GM03348 (cell line): ENCODE measurements at places on chromosomes 2 and 18.

DNA sequence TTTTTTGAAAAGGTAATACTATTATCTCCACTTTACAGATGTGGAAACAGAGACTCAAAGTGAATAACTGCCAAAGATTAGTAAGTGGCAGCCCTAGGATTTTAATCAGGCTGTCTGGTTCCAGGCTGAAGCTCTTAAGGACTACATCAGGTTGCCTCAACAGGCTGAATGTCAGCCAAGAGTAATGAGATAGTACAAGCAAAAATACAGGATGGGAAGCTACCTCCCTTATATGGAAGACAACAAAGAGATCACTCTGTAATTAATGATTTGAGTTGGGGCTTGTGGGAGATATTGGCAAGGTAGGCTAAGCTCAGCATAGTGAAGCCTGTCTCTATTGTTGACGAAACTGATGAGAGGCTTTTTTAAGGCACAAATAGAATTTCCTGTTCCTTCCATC is 323.1 kb downstream of the KCNJ3 start:
- DNase-seq = no peak

DNA sequence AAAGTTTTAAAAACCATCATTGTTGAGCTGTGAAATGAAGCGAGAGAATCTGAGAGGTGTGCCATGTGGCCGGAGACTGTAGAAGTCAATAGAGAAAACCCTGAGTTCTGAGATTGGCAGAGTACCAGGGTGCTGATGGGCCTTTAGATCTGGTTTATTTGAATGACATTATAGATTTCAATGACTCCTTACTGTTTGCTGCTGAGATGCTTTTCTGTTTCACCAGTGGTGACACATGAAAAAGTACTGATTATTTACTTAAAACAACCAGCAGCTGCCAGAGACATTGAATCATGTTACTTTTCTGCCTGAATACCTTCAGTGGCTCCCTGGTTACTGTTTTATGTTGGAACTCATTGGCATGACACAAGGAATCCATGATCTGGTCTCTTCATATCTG is 602.7 kb upstream of the ZNF804A start:
- DNase-seq = no peak

- no peak for DNase-seq
Observed at GRCh38 chr2:111669928-111670695, 213.9 kb downstream of the ANAPC1 start.

DNA sequence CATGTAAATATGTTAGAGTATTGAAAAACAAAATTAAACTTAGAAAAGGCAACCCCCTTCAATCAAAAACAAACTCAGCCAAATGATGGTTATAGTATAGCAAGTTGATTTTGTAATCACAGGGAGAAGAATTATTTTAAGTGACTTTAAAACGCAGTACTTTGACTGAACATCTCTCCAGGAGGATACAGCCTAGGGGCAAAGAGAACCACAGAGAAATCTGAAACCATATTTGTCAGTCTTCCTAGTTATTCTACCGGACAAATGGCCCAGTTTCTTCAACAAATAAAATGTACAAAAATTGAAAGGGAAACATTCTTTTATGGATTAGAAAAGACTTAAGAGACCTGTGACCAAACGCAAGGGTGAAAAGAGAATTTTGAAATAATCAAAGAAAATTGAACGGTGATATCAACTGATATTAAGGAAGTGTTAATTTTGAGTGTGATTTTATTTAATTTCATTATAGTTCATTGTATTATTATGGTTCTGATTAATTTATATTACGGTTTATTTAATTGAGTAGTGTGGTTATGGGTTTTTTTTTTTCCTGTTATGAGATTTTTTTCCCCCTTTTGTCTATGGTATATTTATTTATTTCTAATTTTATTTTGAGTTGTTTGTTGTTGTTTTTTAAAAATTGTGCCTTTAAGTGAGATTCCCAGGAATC is 75.3 kb downstream of the HNRNPLL start:
- no peak for DNase-seq

DNA sequence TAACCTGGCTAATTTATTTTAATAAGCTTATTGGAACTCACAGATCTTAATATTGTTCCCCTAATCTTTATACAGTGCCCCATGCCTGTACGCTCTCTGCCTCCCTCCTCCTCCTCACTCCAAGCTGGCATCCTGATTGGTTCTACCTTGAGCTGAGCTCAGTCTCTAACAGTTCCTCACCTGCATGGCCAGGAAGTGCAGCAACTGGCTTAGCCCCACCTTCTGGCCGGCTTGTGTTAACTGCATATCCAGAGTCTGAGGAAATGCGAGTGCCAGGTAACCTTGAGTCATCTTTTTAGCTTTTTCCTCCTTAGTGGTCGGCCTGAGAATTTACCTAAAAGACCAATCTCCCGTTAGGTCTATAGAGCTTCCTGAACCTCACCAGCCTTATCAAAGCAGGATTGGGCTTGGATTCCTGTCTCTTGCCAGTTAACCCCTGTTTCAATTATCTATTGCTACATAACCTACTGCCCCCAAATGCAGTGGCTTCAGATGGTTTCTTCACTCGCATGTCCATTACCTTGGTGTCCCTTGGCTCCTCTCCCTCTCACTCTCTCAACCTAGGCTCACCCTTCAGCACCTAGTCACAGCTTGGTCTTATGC is 89.5 kb upstream of the STK39 start:
- no peak for DNase-seq

- DNase-seq = no peak
Observed at GRCh38 chr2:214529514-214529913, 118.7 kb downstream of the VWC2L start.

DNA sequence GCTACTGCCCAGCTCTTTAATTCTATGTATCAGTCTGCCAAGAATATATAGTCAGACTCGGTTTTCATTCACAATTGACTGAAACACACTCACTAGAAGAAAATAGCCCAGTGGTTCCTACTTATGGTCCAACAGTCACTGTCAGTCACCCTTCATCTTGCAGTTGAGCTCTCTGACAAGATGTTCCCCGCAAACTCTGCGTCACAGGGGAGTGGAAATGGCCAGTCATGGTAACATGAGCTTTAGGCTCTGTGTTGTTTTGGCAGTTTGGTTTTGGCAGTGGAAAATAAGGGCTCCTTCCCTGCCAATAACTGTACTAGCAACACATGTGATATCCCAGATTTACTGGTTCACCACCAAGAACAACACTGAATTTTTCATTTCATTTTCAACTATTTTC is 122.5 kb downstream of the PRPF40A start:
- DNase-seq = peak; percentile 35

DNA sequence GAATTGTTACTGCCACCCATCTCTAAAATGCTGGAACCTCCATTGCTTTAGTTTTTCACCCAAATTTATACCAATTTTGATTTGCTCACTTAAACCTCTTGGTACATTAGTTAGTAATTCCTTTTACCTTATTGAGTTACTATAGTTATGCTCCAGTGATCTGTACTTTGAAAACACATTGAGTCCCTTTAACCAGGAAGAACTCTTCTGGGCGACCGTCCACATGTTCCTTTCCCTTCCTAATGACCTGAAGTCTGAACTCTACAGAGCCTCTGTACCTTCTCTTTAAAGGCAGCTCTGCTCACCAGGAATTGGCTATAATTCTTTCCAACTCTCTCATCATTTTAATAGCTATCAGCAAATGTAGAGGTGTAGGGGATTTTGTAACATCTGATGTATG is 290.0 kb downstream of the NEDD4L start:
- no peak for DNase-seq

GRCh38 chr2:195600778-195601177 is 56.2 kb upstream of the SLC39A10 start:
- DNase-seq = no peak

DNA sequence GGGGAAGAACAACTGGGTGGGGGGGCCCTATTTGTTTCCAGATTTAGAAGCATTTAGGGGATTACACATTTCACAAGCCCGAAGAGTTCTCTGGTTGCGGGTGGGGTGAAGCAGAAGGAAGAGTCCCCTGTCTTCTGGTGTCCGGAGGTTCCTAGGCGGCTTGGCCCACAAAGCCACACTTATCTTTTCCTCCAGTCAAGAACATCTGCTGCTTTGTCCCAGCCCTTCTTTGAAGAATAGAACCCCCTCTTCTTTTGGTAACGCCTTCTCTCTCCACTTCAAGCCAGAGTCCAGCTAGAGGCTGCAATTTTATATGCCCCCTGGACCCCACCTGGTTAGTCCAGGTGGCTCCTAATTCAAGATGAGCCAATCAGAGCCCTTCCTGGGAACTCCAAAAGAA is 15.8 kb downstream of the BOLA3 start:
- DNase-seq = no peak

GRCh38 chr2:88735853-88736252 is 44.4 kb downstream of the RPIA start:
- DNase-seq = no peak

- DNase-seq = no peak
Observed at GRCh38 chr2:72813841-72814240, 12.0 kb downstream of the EXOC6B start.

DNA sequence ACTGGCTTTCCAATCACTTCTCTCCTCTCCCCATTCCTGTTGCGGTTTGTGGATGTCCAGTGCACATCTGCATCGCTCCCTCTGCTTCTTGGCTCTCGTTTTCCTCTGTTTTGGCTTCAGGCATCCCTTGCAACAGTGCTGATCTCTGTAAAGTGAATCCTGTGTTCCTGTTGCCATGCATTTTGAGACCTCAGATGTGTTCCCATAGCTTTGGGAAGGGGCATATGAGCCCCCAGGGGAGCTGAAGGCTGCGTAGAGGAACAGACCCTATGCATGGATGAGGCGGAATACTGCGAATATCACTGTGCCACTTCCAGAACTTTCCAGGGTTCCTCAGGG is 168.4 kb upstream of the HAAO start:
- peak; percentile 60 for DNase-seq

DNA sequence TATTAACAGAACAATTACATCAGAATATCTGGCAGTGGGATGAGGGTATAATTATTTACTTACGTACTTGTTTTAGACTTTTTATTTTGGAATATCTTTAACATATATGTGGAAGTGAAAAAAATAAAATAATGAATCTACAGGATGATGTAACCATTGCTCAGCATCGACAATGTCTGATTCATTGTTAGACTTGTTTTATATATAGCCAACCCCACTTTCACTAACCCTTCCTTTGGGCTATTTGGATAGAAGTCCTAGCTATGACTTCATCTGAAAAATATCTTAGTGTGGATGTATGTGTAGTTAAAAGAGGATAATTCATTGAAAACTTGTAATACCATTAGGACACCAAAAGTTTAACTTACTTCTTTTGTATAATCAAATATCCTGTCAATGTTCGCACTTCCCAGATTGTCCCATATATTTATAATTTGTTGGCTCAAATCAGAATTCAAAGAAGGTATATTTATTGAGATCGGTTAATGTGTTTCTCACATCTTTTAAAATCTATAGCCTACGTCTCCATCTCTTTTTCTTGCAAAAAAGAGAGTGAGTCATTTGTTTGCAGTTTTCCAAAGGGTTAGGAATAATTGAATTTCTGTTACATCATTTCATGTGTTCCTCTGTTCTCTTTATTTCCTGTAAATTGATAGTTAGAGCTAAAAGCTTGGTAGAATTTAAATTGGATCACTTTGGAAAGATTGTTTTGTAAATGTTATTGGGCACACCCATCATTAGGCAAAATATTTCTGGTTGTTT is 506.1 kb upstream of the FAM98A start:
- peak; percentile 41 for DNase-seq

- DNase-seq = no peak
Observed at GRCh38 chr2:65922794-65923193, 490.4 kb upstream of the SPRED2 start.

DNA sequence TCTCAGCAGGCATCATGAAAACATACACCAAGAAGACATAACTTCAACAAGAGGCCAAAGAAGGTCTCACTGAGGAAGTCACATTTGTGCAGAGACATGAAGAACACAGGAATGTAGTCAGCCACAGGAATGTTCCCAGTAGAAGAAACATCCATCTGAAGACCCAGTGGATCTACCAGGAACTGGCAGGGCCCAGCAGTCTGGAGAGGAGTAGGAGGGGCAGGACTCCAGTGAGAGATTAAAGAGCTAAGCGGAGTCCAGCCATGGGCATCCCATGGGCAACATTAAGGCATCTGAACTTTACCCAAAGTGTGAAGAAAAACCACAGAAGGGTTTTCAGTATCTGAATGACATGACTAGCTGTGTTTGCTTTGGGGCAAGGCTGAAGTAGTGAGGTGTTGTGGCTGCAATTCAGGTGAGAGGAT is 103.1 kb downstream of the UPP2 start:
- DNase-seq = peak; percentile 8
